D721Med (cell line): ENCODE measurements at places on chromosomes 3 and 15.
A peak's percentile ranks its signal among the peaks of the same experiment; 100 is the strongest.

DNA sequence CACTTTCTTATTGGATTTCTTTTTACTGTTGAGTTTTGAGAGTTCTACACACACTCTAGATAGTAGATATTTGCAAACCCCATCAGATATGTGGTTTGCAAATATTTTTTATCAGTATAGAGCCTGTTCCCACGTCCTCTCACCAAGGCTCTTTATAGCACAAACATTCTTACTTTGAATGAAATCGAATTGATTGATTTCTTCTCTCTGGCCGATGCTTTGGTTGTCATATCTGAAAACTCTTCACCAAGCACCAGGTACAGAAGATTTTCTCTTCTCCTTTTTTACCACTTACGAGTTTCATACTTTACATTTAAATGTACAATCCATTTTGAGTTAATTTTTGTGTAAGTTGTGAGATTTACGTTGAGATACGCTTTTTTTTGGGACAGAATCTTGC is 163.4 kb downstream of the PTPRG start:
- DNase-seq = no peak

- DNase-seq = no peak
Measured at GRCh38 chr15:55823191-55823670, 80.3 kb upstream of the PRTG start.

DNA sequence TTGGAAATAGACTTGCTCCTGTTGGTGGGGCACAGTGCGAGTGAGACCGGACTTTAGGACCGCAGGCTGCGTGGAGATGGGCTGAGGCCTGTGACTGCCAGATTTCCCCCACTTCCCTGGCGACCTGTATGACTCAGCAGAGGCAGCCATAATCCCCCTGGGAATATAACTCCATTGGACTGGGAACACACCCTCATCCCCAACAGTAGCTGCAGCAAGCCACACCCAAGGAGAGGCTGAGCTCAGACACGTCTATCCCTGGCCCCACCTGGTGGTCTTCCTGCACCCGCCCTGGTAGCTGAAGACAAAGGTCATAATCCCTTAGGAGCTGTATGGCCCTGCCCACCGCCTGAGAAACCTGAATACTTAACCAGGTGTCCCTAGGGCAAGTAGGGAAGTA is 42.6 kb downstream of the DZIP1L start:
- DNase-seq = no peak

GRCh38 chr15:46354443-46354842 is 719.6 kb downstream of the SQOR start:
- DNase-seq = no peak

- no peak for DNase-seq
Measured at GRCh38 chr3:138359919-138360868, 11.8 kb downstream of the MRAS start.

DNA sequence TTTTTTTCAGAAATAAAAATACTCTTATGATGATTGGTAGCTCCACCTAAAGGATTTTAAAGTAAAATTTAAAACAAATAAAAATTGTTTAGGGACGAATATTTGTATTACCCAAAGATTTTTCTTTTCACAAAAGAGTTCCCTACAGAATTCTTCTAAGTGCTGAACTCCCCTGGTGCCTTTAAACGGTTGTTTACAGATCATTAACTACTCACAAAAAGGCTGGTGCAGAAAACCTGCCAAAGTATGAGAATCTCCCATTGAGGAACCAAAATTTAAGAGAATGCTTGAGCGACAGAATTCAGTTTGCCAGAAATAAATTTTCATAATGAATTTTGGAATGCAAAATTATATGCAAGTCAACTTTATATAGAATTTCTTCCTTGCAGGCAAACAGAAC is 497.8 kb upstream of the NR2F2 start:
- no peak for DNase-seq

GRCh38 chr15:70376929-70377691 is 279.4 kb upstream of the TLE3 start:
- DNase-seq = no peak

GRCh38 chr3:14201940-14202684 is 23.5 kb downstream of the LSM3 start:
- no peak for DNase-seq

GRCh38 chr15:92917598-92918407 is 17.7 kb downstream of the CHD2 start:
- DNase-seq = peak; percentile 46

- no peak for DNase-seq
Measured at GRCh38 chr3:150739200-150739863, 23.6 kb downstream of the SIAH2 start.

DNA sequence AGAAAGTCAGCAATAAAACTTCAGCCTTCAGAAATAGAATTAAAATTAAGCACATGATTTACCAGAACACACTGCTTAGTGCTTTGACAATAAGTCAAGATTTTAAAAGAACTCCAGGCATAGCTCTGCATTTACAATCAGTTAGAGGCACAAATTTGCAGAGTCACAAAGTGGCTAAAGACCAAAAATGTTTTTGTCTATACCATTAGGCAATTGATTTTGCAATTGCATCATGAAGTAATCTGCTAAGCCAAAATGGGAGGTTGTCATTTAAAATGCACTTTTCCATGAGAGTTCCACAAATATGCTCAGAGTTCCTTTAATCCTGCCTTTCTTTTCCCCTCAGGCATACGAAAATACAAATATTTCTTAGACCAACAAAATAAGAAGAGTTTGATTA is 10.1 kb upstream of the DCP1A start:
- no peak for DNase-seq

DNA sequence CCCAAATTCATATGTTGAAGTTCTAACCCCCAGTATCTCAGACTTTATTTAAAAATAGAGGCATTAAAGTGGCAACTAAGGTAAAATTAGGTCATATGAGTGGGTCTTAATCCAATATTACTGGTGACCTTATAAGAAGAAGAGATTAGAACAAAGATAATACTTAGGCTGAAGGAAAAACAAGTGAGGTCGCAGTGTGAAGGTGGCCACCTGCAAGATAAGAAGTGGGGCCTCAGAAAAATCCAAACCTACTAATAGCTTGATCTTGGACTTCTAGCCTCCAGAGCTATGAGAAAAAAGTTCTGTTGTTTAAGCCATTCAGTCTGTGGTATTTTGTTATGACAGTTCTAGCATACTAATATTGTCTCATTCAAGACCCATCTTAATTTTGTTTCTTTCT is 159.9 kb upstream of the PEX5L start:
- no peak for DNase-seq

DNA sequence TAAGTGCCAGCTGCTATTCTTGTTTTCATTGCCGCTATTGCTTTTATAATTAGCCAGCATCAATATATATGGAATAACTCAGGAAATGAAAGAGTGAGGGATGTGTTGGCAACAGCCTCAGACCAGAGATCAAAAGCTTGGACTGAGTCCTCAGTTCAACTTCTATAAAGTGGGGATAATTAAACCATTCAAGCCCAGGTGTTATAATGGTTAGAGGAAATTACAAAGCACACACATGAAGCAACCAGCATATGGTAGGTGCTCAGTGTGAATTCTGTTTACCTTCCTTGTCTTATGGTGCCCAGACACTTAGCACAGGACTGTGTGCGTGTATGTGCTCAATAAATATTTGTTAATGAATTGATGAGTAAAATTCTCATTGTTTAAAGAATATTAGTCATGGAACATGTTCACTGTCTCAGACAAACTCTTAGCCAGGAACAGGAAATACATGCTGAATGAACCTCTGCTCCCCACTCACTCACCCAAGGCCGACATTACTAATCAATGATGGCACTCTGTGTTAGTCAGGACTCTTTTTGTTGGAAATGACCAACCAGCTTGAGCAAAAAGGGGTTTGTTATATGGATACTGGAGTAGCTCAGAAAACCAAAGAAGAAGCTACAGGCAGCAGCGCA is 16.7 kb upstream of the CCDC174 start:
- DNase-seq = no peak

DNA sequence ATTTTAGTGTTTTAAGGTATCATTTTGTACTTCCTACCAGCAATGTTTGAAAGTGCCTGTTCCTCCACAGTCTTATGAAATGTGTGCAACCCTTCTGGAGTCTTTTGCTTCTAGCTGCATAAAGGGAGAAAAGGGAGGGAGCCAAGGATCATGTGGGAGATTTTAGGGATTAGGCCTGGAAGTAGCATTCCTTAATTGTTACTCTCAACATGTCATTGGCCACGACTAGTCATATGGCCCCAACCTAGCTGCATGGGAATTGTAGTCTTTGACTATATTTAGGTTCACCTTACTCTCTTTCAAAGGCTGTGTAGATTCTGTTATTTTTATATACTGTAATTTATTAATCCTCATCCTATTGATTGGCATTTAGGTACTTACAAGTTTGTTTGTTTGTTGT is 14.9 kb downstream of the CRTAP start:
- peak; percentile 58 for DNase-seq

DNA sequence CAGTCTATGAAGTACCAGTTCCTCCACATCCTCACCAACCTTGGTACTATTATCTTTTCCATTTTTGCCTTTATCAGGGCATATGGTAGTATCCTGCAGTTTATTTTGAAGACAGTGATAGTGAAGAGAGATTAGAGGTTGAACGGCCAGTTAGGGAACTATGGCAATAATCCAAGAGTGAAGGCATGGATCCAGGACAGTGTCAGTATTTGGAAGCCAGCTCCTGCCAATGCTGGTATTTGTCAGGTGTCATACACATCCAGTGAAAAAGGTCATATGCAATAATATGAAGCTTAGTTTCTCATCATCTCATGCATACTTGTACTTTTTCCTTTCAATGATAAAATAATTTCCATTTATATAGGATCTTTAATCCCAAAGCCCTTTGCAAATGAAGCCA is 56.8 kb upstream of the KCNMB2 start:
- DNase-seq = no peak

DNA sequence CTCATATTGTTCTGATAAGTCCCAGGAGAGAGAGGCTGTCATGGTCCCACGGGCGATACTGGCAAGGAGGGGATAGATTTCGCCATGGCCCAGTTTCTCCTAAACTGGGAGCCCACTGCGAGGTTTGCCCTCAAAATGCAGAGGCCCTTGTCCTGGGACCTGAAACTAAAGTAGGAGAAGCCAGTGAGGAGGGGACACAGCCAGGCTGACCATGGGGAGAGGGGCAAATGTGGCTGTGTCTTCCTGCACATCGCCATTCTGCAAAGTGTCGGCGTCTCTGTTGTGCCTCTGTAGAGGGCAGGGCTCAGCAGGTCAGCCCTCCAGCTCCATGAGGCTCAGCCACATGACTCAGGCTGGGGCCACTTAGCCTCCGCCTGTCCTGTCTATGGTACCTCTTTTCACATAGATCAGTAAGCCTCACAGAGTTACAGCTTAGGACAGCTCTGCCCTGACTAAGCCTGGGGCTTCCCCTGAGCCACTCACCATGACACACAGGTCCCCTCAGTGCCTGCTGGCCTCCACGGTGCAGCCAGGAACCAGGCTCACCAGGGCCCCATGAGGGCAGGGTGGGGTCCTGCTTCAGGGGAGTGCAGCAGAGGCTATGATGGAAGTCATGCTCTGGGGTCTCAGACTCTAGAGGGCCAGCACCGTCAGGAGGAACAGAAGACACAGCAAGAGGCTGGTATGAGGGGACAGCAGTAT is 28.6 kb upstream of the PLXNA1 start:
- no peak for DNase-seq

- no peak for DNase-seq
Measured at GRCh38 chr15:71775856-71776255, 34.5 kb upstream of the NR2E3 start.
